ENCODE measurements at places on chromosomes 7 and 10.

DNA sequence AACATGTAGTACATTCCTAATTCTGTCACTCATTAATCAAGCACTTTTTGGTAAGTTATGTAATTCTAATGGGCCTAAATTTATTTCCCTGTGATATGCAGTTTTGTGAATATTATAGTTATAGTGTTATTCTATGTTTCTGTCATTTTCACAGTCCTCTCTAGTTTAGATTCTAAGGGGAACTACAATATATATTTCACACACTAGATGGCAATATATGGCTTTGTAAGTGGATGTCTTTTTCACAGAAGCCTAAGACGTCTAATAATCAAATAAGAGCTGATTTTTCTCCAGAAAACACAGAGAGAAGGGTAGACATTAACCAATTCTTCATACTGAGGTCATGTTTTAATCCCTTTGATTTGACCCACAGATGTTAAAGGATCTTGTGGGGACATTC lies 18.0 kb downstream of the RNLS start:
- peak; percentile 56 for DNase-seq

- DNase-seq, result no peak
Measured at GRCh38 chr10:43971981-43972380, 323.3 kb upstream of the ZNF32 start.

DNA sequence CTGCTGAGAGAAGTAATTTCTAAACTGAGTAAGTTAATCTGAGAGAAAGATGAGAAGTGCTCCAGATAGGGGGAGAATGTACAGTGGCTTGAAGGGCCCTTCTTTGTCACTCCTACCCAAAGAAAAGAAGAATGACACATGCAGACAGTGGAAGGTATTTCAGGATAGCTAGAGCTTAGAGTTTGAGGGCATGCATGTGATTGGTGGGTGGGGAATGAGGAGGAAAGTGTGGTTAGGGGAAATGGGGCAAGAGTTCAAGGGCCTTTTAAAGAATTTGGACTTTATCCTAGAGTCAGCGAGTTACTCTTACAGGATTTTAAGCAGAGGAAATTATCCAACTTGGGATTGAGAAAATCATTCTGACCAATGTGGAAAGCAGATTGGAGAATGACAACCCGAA lies 50.0 kb downstream of the ANLN start:
- DNase-seq, result no peak

DNA sequence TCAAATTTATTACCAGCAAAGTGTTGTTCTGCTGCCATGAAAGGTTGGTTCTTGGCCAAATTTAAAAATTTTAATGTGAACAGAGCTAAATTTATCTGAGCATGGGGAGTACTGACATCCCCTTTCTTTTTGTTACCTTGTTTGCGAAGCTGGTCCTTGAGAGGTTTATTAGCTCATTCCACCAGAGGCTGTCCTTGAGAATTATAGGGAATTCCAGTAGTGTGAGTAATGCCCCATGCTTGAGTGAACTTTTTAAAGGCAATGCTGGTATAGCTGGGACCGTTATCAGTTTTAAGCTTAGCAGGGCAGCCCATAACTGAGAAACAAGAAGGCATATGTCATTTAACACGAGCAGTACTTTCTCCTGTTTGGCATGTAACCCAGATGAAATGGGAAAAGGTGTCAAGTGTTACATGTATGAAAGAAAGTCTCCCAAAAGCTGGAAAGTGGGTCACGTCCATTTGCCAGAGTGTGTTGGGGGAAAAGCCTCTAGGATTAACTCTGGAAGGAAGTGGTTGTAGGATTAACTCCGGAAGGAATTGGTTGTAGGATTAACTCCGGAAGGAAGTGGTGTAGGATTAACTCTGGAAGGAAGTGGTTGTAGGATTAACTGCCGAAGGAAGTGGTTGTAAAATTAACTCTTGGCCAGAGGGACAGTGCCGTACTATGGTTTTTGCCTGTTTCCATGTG lies 37.3 kb upstream of the AKR1C2 start:
- no peak for DNase-seq

DNA sequence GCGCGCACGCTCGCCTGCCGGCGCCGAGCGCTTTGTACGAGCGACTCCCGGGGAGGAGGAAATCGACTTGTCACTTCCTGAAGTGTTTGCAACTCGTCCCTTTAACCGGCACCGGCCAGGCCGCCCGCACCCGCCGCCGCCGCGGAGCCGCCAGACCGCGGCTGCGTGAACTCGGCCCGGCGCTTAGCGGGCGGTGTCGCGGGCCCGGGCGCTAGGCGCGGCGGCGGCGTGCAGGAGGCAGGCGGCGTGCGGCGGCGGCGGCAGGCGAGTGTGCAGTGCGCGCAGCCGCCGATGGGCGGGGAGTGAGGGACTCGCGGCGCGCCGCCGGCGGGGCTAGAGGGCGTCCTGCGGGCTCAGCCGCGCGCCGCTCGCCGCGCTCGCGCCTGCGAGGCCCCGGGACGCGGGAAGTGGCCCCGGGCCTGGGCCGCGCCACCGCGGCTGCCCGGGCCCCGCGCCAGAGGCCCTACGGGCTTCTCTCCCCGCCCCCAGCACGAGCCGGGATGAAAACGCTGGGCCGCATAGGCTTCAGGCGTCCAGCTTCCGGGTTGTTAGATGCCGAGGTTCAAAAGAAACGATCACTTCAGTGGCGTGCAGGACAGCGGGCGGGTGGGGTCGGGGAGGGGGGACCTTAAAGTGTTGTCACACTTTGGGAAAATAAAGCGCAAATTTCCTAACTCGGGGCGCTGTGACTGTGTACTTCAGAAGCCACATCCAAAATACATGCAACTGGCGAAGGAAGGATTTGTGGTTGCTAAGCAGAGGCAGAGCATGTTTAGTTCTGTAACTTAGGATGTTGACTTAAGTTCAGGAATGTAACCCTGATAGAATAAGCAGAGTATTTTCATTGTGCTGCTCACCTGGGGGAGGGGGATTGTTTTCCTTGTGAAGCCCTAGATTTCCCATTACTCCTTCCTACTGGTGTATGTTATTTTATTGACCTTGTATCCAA lies at the start of gene FAM53B:
FAM53B (minus strand) TSS at position 277 of the 949 bp plus-strand sequence. CDS start 37,665 bp downstream, outside the sequence.
- peak; percentile 78 for DNase-seq

DNA sequence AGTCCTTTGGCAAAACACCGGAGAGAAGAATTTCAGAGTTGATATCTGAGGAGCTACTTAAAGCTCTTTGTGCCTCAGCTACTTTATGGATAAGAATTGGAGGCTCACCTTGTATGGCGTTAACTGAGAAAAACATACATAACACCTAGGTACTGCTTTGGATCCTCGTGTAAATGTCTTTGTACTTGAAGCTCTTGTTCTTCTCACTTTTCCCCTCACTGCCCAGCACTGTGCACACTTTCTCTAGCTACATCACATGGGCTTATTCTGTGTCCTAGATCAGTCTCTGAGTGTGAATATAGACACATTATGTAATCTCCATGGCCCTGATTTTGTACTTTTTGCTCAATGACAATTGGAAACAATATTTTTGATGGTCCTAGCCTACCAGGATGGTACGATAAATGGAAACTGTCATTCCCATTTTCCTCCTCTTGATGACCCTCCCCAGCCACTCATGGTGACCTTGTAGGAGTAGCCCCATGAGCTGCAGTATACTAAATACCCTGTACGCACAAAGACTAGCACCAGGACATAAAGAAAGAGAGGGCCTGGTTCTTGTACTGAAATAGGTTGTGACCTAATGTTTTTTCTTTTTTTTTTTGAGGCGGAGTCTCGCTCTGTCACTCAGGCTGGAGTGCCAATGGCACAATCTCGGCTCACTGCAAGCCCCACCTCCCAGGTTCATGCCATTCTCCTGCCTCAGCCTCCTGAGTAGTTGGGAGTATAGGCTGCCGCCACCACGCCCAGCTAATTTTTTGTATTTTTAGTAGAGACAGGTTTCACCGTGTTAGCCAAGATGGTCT lies 22.1 kb downstream of the STAMBPL1 start:
- DNase-seq, result no peak

DNA sequence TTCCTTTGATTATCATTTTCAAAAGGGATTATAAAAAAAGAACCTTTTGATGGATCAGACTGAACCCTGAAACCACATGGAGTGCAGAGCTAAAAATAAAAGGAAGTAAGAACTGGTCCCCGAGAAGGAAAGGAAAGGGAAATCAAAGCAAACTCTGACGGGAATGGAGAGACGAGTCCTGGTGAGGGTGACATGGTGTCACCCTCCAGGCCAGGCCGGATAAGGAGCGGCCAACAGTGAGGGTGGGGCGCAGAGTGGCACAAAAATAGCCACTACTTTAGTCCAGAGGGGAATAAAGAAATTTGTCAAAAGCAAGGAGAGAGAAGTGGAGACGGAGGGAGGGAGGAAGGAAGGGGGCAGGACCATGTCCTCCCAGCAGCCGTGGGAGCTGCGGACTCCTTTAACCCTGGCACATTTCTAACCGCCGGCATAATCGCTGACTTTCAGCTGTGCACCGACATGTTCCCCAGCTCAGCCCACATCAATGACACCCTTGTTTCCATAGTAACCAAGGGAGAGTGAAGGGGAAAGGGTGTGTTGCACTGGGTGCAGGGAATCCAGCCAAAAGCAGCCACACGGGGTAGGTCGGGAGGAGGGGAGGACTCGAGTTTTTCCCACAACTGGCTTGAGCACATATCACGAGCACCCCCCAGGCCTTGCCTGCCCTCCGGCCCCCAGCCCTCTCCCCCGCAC lies 29.7 kb downstream of the TRIM8 start:
- DNase-seq, result peak; percentile 66
